MG63 (cell line): ENCODE measurements at places on chromosomes 6 and 20.
A peak's percentile ranks its signal among the peaks of the same experiment; 100 is the strongest.

GRCh38 chr6:16949716-16950115 lies 152.1 kb upstream of the STMND1 start:
- DNase-seq, result peak; percentile 8

GRCh38 chr6:149723771-149724417 lies 6.0 kb upstream of the LATS1 start:
- DNase-seq, result peak; percentile 51

- DNase-seq, result peak; percentile 30
Measured at GRCh38 chr6:119348748-119349360, 707 bp downstream of the MAN1A1 start.

DNA sequence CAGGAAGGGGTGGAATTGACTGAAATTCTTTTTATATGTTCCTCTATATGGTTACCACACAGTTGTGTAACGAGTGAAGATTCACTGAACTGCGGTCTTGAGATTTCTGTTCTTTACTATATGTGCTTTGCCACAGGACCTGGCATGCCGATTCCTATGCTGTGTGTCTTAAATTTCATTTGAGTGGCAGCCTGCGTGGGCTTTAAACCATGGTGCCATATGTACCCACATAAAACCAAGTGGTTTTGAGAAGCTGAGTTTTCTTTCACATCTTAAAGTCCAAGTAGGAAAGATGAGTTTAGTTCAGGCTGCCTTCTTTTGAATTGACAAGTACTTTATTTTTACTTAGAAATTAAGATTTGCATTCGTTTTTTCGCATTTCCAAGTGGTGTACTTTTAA lies 101.1 kb downstream of the DOK5 start:
- no peak for DNase-seq

GRCh38 chr6:110201151-110201884 lies 21.1 kb downstream of the CDC40 start:
- DNase-seq, result no peak

DNA sequence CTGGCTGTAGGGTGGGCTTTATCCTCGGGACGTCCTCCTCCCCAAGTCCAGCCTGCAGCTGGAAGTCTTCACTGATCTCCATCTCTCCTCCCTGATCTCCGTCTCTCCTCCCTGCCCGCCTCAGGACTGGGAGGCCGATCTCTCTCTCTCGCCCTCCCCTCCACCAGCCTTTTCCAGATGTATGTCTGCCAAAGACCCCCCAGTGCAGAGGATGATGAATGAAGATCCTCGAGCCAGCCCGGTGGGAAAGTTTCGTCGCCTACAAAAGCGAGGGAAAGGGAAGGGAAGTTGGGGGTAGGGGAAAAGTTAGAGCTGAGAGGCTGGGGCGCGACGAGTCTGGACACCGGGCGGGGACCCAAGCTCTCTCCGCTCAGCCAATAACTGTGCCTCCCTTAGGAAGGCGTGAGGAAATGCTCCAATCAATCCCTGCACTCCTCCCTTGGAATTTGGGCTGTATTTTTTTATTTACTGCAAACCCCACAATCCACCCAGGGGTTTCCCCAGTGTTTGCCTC lies 595 bp upstream of the SRF start:
- no peak for DNase-seq

DNA sequence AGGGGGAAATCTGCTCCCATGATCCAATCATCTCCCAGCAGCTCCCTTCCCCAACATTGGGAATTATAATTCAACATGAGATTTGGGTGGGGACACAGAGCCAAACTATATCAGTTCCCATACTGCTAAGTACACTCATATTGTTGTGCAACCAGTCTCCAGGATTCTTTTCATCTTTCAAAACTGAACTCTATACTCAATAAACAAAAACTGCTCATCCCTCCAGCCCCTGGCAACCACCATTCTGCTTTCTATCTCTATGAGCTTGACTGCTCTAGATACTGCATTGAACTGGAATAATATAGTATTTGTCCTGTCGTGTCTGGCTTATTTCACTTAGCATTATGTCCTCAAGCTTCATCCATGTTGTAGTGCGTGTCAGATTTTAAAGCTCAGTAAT lies 42.9 kb downstream of the STX11 start:
- DNase-seq, result no peak

DNA sequence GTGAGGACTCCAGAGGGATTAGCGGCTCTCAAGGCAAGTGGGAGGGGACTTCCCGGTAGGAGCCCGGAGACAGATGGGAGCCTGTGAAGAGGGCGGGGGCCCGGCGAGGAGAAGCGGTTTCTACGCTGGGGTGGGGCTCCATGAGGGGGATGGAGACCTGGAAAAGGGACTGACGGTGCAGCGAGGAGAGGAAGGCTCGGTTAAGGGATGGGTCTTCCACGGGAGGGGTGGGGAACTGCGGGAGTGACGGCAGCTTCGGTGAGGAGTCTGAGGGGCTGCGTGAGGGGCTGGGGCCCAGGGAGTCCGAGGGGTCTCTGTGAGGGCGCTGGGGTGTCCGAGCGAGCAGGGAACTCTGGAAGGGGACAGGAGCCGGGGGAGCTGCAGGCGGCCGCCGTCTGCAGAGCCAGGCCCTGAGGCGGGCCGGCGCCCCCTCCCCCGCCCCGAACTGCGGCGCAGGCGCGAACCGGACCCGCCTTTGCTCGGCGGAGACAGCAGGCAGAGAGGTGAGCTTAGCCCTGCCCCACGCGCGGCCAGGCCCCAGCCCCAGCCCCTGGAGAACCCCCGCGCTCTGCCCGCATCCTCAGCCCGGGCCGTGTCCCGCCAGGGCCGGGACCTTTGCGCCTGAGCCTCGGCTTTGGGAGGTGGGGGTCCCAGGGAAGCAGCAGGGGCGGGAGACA lies at the start of gene NRSN2:
TSS of gene NRSN2 (plus strand) at position 472 of the 677 bp plus-strand sequence. CDS start 2,533 bp downstream, outside the sequence.
- DNase-seq, result peak; percentile 56

DNA sequence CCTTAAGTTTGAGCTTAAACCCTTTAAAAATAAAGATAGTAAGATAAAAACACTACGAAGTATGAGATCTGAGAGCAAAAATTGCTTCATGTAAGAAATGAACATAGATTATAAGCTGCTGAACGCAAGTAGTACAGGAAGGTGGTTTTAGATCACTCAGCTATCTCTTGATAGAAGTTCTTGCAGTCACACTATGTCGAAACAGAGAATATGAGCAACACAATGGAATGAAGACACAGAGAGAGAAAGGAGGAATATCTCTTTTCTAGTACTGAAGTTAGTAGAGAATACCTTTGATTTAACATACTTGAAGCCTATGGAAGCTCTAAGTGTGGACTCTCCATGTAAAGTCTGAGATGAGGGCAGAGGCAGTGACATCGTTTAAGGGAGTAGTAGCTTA lies 162.7 kb downstream of the CDK19 start:
- DNase-seq, result no peak

DNA sequence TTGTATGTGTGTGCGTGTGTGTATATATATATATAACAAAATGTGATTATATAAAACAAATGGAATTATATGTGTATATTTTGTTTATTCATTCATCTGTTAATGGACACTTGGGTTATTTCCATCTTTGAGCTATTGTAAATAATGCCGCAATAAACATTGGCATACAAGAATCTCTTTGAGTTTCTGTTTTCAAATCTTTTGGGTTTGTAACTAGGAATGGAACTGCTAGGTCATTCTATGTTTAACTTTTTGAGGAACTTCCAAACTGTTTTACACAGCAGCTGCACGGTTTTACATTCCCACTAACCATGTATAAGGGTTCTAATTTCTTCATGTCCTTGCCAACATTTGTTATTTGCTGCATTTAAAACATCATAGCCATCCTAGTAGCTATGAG lies 39.9 kb upstream of the TGM2 start:
- no peak for DNase-seq
